ENCODE measurements at places on chromosomes 13 and 19. TPM values are rescaled to one million over a fixed set of nuclear protein-coding genes. Genes with fewer than 3 reads are reported as not detected.

DNA sequence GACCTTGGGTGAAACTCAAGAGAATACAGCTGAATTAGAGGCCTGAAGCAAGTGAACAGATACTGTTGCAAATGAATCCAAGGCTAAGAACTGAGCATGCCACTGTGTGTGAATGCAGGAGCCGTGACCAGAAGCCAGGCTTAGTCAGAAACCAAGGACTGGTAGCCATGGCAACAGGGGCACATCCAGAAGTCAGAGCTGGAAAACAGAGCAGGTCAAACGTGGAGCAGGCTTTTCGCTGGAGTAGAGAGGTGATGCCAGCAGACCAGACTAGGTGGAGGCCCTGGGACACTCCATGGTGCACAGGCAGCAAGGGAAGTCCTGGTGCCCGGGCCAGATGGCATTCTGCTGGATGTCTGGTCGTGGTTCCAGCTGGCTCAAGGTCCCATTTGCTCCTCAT lies 564.1 kb downstream of the PCDH9 start:
- DNase-seq = no peak

Gene LMTK3
- total RNA-seq = 18.4 TPM

Gene CD70
- 4.5 TPM for total RNA-seq

DNA sequence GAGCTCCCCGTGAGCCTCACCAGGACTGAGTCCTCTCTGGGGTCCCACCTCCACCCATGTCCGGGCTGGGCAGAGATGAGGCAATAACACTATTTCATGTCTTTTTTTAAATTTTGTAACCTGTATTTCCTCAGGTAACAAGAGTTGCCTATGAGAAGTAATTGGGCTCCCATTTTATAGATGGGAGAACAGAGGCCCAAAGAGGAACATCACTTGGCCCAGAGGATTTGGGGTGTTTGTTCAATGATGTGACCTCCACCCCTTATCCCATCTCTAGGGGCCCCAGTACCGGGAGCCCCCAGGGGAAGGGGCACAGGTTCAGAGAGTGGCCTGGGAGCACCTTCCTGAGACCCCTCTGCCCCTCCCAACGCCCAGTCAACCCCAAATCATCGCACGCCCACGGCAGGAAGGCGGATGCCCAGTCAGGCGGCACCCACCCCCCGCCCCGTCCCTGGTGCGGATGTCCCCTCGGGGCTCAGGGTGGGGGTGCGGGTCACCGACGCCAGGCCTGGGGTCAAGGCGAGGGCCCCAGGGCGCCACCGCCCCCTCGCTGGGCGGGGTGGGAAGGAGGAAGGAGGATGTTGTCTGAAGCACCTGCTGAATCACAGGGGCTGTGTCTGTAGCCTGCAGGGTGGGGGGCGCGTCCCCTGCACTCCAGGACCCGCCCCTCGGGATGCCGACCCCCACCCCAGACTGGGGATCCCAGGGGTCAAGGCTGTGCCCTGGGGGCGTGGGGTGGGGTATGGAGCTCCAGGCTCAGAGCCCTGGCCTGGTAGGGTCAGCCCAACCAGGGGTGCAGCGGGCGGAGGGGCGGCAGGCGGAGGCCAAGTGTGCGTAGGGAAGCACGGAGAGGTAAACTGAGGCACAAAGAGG lies 9.0 kb upstream of the CIRBP start:
- DNase-seq = no peak

Gene MCEMP1
- total RNA-seq = 0.68 TPM

- DNase-seq = no peak
Observed at GRCh38 chr13:77784515-77784914, 87.0 kb downstream of the SLAIN1 start.

Gene RFPL4A
- not detected for total RNA-seq

DNA sequence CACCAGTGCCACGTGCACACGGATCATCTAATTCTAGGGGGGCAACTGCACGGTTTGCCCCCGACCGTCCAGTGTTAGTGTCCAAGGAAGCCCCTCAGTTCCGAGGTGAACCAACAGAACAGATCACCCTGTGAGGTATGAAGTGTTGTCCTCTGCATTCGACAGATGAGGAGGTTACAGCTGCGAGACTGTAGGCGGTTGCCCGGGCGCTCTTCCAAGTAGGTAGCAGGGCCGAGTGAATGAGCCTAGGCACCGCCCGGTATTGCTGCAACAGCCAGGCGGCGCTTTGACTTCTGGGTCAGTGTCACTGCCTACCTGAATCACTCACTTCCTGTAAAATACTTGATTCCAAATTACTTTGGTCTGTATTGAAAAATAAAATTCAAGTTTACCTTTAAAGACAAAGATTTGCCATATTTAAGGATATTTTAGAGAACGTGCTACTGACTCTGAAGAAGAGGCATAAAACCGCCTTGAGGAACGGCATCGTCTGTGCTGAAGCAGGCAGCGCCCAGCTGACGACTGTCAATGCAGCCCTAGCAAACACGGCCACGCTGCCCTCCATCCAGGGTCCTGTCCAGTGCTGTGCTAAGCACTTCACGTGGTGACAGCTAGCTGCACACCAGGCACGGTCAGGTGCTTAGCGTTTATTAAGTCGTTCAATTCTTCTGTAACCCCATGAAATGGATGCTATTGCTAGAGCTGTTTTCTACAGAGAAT lies 19.3 kb upstream of the RASA3 start:
- DNase-seq = no peak

Gene SWSAP1
- total RNA-seq = 2.9 TPM

DNA sequence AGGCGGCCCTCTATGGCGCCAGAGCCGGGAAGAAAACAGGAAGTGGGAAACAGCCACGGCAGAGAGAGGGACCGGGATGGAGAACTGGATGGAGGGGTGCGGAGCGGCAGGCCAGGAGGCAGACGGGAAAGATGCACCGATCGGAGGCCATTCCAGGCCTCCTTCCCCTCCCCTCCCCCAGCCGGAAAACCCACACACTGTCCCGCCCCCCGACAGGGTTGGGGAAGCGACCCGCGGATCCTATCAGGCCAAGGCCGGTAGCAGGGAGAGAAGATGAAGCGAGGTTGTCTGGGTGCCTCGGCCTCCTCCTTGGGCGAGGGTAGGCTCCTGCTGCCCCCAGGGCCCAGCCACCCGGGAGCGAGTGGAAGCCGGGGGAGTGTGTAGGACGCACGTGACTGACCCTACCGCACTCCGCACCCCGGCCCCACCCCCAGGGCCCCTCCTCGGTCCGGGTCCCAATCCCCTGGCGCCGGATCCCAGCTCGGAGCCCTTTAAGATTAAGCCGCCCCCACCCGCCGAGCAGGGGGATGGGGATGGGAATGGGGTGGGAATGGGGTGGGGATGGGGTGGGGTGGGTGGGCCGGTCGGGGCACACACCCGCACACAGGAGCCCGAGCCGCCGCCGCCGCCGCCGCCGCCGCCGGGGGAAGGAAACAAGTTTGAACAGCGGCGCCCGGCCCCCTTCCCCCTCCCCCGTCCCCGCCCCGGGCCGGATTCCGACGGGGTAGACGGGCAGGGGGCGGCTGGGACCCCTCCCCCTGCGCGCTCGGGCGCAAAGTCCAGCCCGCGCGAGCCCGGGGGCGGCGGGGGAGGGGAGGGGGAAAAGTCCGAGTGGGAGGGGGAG lies 1.5 kb downstream of the ERF start:
- DNase-seq = peak; percentile 63

- DNase-seq = no peak
Observed at GRCh38 chr13:111508164-111508870, 187.9 kb downstream of the TEX29 start.

GRCh38 chr19:38877781-38878574 lies at the start of gene RINL:
RINL (minus strand) TSS chr19:38878275; CDS start chr19:38876742, 1,533 bp downstream.
- peak; percentile 51 for DNase-seq

Gene FGF14
- not detected for total RNA-seq

DNA sequence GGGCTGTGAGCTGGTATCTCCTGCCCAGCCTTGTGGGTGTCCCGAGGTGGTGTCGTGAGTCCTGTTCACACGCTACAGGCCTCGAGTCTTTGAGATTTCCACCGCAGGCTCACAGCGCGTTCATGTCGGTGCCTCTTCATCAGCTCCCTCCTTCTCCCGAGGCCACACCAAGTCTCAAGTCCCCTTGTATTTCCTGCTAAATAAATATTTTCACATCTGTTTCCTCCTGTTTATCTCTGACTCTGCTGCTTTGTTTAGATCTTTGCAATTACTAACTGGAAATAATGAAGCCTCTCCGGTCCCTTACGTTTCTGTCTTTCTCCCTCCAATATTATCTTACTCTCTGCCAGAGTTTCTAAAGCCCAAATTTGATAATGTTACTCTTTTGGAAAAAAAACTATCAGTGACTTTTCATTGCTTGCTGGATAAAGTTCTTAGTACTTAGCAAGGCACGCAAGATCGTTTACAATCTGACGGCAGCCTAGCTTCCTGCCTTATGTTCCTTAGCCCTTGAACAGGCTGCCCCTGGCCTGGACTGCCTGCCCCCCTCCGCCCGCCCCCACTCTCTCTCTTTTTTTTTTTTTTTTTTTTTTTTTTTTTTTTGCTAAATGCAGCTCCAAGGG lies 130.5 kb upstream of the RNF113B start:
- DNase-seq = no peak

- no peak for DNase-seq
Observed at GRCh38 chr19:38535212-38535611, 82.5 kb downstream of the MAP4K1 start.

- peak; percentile 59 for DNase-seq
Observed at GRCh38 chr19:16041299-16041990, 34.9 kb upstream of the TPM4 start.

- DNase-seq = no peak
Observed at GRCh38 chr13:33541962-33542308, 256.4 kb upstream of the STARD13 start.

DNA sequence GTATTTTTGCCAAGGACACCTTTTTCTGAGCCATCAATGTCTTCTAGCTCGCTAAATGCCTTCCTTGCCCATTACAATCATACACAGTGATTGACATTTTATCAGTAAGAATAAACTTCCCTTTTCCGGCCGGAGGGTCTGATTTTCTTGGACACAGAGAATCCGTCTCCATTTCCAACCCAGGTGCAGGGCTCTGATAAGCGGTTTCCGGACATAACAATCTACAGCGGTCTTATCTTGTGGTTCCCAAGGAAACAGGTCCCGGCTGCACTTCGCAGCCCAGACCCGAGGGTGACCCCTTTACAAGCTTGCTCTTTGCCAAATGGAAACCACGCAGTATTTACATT lies 5.1 kb upstream of the ZNF77 start:
- no peak for DNase-seq

DNA sequence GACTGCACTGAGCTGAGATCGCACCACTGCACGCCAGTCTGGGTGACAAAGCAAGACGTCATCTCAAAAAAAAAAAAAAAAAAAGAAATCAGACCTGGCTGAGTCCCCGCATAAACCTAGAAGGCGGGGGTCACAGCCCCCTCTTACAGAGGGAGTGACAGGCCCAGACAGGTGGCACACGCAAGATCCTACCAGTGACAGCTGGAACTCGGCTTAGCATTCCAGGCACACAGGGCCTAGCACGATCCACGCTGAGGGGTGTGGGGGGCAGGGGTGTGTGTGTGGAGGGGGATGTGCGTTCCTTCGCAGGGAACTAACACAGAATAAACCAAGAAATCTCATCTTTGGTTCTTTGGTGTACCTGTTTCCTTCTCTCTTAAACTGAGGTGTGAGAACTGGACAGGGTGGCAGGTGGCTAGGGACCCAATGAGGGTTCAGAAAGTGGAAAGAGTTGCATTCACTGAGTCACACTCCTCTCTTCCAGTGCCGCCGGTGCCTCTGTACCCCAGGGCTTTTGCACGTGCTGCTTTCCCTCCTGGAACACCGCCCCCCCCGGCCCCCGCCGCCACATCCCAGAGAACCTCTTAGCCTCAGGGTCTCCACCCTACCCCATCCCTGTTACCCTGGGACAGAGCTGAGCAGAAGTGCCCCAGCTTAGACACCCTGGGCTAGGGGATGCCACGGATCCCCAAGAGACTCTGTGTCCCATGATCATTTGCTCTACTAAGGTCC lies 5.0 kb downstream of the SGTA start:
- DNase-seq = no peak

- no peak for DNase-seq
Observed at GRCh38 chr13:109883181-109884180, 97.1 kb upstream of the IRS2 start.
